ENCODE measurements at places on chromosomes 4 and X.

DNA sequence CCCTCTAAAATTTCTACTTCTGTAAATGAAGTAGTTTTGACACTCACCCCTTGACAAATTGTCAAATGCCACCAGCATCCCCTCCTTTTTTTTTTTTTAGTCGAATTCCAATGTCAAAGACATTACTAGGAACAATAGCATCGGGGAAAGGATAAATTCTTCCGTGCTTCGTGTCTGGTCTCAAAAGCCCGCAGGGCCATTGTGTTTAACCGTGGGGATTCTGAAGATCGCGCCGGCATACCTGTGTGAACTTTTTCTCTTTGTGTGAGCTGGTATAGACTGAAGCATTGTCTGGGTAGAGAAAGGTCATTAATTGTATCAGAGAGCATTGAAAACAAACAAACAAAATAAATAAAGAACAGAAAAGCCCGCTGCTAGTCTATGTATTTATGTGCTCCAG is 313.9 kb downstream of the ASMT start:
- DNase-seq = no peak

GRCh38 chrX:34279866-34280560 is 147.9 kb upstream of the FAM47A start:
- no peak for DNase-seq

- no peak for DNase-seq
Measured at GRCh38 chr4:57043347-57044251, 64.9 kb downstream of the POLR2B start.

DNA sequence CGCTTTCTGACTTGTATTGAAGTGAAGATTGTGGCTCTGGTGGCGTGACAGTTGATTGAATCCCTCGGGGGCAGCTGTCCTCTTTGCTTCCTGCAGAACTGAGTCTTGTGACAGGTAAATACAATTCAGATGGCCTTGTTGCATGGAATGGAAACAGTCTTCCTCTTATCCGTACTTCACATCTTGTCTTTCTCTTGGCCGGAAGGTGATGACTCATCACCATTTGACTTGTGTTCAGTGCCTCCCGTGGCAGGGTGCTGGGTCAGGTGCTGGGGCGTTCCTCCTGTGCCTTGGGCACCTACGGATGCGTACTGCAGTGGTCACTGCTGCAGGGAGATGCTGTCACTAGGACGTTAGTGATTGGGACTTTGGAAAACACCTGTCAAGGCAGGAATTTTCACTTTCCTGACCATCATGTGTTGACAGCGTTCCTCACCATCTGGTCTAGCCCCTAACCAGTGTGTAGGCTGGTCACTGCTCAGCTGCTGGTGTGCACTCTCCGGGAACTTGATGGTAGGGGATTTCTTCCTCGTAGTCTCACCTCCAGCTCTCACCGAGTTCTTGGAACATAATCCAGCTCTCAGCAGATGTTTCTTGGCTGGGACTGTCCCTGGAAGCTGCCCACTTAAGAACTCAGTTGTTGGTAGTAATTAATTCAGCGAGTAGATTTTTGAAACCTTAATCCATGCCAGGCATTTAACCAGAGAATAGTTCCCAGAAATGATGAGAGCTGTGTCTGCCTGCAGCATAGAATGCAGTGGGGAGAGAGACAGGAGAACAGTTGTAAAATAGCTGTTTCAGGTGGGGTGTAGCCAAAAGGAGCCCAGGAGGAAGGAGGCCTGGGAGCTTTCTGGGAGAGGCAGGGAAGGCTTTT is 7.2 kb downstream of the TBC1D14 start:
- DNase-seq = no peak

- DNase-seq = no peak
Measured at GRCh38 chr4:185358959-185359358, 36.8 kb downstream of the LRP2BP start.

DNA sequence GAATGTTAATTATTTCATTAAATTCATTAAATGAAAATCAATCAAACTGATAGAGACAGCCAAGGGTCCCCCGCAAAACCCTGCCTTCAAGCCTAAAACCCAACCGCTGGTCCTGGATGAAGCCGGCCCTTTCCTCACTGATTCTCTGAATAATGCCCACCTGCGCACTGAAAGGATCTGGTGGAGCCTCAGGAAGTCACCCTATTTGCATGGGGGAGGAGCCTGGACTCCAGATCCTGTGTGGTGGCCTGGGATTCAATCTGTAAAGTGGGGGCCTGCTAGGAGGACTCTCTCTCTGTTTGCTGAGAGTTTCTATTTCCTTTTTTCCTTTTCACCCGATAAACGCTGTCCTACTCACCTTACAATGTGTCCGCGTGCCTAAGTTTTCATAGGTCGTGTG is 97.9 kb upstream of the ADAMTS3 start:
- no peak for DNase-seq

Data from NCI-H510A (cell line).